NCI-H1105 treated with DMSO at 0.1 percent for 48 hours (cell line): ENCODE measurements at places on chromosomes 7 and 10.

GRCh38 chr10:92699518-92700381 is 10.0 kb downstream of the HHEX start:
- no peak for DNase-seq

- no peak for DNase-seq
These were observed 205.4 kb downstream of the ARHGAP12 start for GRCh38 chr10:31723106-31723750.

GRCh38 chr7:151080067-151080521 is 515 bp downstream of the FASTK start:
- peak; percentile 7 for DNase-seq

- DNase-seq, result no peak
These were observed 97.3 kb upstream of the MACROH2A2 start for GRCh38 chr10:69955211-69955805.

DNA sequence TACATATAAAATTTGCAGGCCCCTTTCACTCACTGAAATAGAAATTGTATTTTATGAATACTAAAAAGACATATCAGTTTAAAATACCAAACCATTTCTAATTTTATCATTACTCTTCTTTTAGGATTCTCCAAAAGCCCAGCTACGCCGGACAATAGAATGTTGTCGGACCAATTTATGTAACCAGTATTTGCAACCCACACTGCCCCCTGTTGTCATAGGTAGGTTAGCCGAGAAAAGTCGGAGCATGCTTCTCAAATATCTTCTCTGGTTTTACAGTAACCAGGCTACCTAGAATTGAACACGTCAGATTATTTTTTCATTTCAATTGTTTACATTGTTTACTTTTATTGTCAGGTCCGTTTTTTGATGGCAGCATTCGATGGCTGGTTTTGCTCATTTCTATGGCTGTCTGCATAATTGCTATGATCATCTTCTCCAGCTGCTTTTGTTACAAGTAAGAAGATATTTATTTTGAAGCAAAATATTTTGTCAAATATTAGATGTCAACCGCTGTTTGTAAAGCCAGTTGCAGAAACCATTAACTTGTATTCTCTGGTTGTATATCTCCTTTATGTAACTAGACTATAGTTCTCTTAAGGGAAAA is 57.6 kb downstream of the MMRN2 start:
- DNase-seq, result peak; percentile 3
